Stimulated activated CD8-positive, alpha-beta memory T cell treated with anti-CD3 and anti-CD28 coated beads, Interleukin-2, amount 100 ng/mL, for 1 hour (primary cell): ENCODE measurements at places on chromosomes 5 and 9.

DNA sequence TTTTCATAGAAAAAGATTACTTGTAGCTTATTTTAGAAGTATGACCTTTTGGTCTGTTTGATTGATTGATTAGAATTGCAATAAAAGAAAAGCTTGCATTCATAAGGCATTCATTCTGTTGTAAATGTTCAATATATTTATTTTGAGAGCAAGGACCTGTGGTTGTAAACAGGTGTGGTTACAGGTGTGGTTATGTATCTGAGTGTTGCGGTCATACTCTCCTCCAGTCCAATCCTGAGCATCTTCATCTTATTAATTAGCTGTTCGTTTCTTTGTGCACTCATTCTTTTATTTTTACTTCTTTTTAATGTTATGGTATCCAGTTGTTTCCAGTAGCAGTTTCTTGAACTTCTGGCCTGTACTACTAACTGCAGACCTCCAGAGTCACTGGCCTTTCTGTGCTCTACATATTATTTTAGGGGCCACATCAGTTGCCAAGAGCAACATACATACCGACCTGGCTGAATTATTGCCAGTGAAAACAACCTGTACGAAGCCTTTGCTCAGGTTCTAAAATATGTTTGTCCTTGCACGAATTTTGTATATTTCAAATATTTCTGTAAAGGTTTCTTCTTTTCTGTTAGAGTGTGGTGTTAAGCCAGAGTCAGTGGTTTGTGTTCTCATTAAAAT is 128.7 kb downstream of the CDC42SE2 start:
- DNase-seq = no peak

GRCh38 chr5:174609116-174609515 is 115.3 kb upstream of the MSX2 start:
- no peak for DNase-seq

DNA sequence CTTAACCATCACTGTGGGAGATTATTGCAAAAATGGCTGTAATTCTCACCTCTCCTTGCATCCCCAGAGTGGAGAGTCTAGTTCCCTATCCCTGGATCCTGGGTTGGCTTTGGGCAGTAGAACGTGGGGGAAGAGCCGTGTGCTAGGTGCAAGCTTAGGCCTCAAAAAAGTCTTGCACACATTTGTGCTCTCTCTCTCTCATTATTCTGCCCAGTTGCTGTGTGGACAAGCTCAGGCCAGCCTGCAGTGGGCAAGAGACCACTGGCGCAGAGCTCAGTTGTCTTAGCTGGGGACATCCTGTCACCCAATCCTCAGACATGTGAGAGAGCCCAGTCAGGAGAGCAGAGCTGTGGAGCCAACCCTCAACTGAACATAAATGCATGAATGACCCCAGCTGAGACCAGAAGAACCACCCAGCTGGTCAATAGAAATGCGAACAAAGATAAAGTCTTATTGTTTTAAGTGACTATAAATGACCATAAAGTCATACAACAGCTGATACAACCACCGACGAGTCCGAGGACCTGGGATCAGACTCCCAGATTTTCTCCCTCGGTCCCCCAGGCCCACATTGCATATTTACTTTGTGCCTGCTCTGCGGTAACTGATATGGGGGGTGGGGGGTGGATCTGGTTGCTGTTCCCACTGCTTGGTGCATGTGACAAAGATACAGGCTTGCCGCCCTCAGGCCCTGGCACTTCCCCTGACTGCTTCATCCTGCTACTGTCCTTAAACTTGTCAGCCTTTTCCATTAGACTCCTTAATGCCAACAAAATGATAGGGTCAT is 166.4 kb upstream of the MVB12B start:
- DNase-seq = no peak

GRCh38 chr5:167152561-167152960 is 1138.9 kb upstream of the WWC1 start:
- DNase-seq = no peak

DNA sequence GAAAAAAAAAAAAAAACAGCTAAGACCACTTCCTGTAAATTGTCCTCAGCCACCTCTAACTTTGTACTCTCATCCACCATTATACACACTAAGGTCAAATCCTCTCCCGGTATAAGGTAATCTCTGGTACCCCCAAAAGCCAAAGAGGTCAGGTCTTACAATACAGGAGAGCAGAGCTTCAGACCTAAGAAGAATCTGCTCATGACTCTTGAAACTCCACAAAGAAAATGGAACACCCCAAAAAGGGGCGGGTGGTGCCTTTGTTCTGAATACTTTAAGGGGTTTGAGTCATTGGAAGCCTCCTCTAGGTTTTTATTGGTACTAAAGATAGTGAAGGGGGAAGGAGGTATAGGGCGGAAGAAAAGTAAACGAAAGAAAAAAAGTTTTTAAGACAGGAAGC is 69.8 kb downstream of the COL15A1 start:
- no peak for DNase-seq
